ENCODE measurements at places on chromosomes 16 and 17.

DNA sequence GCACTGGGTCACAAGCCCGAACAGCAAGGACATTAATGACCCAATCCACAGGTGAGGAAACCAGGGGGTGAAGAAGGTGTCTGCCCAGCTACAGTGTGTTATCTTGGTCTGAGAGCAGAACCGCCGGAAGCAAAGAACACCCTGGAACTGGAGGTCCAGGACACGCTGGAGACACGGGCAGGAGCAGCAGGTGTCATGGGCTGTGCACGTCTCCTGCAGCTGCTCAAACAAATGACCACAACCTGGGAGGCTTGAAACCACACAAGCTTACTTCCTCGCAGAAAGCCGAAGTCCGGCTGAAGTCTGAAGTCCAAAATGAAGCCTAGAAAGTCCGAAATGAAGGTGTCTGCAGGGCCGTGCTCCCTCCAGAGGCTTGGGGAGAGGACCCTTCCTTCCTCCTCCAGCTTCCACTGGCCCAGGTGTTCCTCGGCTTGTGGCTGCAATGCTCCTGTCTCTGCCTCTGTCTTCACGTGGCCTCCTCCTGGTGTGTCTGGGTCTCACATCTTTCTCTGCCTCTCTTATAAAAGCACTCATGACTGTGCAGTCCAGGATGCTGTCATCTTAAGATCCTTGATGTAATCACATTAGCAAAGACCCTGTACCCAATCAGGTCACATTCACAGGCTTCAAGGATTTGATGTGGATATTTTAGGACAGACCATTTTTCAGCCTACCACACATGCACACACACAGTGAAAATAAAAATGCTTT lies 351.2 kb downstream of the C16orf95 start:
- DNase-seq, result no peak

- no peak for DNase-seq
These were observed 4.5 kb downstream of the TNFSF12 start for GRCh38 chr17:7553356-7553755.

DNA sequence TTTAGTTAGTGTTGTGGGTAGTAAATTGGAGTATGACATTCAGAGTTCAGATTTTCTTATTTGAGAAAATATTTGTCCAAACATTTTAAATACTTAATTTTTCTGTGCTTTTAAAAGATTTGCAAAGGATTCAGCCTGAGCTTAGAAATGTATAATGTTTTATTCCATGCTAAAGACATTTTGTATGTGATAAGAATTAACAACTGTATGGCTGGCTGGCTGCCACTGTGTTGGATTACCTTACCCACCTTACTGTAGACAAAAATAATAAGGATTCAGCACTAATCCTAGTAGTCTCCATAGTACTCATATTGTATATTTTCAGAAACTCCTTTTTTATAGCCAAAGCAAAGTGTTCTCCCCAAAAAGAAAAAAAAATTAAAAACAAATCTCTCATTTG lies 74.8 kb downstream of the TANC2 start:
- no peak for DNase-seq

- DNase-seq, result no peak
These were observed 39.4 kb upstream of the ZNF469 start for GRCh38 chr16:88343271-88343791.

- DNase-seq, result no peak
These were observed 19.3 kb upstream of the RBFOX3 start for GRCh38 chr17:79630126-79630525.

DNA sequence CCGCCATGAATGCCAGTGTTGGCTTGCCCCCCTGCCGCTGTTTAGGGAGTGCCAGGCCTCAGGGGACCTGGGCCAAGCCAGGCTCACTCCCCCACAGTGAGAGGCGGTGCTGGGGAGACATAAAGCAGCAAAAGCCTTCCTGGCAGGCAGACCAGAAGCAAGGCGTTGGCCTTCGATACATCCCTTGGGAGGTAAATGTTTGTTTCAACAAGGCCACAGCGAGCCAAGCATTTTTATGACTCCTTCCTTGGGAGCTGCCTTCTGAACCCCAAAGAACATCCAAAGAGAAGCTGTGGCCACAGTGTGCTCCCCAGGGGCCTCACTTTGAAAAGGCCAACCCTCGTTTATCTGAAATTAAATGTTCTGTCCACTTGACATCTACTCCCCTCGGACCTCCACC lies 119.7 kb upstream of the CIBAR2 start:
- DNase-seq, result no peak

DNA sequence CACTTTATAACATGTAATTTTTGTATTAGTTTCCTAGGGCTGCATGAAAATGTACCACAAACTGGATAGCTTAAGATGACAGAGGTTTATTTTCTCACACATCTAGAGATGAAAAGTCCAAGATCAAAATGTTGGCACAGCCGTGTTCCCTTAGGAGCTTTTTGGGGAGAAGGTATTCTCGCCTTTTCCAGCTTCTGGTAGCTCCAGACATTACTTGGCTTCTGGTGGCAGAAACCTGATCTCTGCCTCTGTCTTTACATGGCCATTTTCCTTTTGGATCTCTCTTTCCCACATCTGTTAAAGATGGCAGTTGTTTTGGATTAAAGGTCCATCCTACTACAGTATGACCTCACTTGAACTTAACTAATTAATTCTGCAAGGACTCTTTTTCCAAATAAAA lies 885.7 kb upstream of the CDH8 start:
- no peak for DNase-seq

- no peak for DNase-seq
These were observed 6.6 kb downstream of the CD300C start for GRCh38 chr17:74539281-74539820.

DNA sequence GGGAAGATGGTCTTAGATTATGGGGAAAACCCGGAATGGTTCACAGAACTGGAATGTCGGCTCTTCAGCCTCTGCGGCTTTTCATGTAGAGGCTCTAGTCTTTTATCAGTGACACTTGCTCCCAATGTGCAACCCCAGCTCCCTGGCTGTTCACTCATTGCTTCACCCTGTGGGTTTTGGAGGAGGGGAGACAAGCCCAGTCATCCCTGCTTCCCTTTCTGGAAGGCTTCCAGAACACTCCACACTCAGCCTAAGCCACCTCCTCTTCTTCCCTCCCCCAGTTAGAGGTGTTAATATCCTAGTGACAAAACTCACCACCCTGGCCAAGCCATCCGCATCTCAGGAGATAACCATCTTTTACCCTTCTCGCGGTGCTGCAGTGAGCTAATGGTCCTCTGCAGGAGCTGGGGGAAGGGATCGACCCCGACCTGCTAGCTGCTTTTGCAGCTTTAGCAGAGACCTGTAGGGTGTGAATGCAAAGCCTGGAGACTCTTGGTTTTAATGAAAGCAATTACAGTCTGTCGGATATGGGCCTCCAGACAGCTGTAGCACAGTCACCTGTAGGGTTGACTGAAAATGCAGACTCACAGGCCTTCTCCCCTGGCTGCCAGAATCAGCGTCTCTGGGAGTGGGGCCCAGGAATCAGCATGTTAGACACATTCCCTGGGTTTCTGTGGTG lies 24.3 kb upstream of the LASP1NB start:
- DNase-seq, result no peak

- DNase-seq, result no peak
These were observed 15.7 kb downstream of the TMEM94 start for GRCh38 chr17:75472119-75472518.

DNA sequence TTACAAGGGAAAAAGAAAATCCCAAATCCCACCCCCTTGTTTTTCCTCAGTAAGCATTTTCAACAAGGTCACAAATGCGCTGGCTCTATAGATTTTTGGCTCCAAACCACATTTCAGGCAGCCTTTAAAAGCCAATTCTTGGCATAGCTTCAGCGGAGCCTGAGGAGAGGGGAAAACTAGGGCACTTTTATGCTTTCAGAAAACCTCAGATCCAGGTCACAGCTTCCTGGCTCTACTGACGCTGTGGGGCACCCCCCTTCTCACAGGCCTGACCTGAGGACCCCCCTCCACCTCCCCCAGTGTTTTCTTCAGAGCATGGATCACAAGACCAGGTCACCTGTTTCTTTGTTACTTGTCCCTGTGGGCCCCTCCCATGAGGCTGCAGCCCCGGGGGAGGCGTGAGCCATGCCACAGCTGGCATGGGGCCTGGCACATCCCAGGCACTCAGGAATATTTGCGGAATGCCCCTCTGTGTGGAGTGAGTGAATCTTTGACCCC lies 30.1 kb upstream of the MTSS2 start:
- DNase-seq, result no peak

DNA sequence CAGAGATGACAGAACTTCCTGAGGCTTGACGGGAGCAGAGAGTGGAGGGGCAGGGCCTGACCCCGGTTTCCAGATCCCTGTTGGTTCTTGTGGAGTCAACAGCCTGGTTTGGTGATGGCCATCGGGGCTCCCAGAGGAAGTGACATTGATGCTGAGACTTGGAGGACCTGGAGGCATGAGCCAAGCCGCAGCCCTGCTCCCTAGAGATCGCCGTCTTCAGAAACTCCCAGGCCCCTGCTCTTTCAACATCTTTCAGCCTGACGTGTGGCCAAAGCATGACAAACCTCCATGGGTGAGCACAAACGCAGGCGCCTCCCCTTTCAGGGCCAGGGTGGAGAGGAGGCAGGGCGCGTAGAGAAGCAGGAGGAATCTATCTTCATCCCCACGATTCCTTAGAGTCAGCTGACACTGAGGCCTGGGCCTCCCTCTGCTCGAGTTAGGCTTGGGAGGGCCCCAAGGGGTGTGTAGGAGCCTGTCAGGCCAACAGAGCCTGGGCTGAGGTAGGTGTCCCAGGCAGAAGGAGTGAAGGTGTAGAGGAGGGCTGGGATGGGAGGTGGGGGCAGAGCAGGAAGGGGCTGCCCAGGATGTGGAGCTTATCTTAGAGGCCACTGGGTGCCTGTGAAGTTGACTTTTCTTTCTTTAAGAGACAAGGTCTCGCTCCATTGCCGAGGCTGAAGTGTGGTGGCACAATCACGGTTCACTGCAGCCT lies 56.1 kb upstream of the MED9 start:
- no peak for DNase-seq

DNA sequence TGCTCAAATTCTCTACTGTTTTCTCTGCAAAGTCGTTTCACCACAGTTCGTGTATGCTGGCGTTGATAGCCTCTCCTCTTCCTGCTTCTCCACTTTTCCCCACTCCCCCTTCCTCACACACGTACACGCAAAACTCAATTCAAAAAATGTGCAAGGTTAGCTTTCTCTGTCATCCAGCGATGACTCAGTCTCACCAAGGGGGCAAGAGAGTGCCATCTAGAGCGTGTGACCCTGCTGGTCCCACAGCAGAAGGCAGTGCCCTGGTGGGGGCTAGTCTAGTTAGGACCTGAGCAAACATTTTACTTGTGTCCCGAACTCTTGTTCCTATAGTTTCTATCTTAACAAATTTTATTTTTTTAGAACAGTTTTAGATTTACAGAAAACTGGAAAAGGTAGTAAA lies 121.2 kb upstream of the CHMP6 start:
- no peak for DNase-seq

- DNase-seq, result no peak
These were observed 35.4 kb upstream of the ADORA2B start for GRCh38 chr17:15909481-15909991.

DNA sequence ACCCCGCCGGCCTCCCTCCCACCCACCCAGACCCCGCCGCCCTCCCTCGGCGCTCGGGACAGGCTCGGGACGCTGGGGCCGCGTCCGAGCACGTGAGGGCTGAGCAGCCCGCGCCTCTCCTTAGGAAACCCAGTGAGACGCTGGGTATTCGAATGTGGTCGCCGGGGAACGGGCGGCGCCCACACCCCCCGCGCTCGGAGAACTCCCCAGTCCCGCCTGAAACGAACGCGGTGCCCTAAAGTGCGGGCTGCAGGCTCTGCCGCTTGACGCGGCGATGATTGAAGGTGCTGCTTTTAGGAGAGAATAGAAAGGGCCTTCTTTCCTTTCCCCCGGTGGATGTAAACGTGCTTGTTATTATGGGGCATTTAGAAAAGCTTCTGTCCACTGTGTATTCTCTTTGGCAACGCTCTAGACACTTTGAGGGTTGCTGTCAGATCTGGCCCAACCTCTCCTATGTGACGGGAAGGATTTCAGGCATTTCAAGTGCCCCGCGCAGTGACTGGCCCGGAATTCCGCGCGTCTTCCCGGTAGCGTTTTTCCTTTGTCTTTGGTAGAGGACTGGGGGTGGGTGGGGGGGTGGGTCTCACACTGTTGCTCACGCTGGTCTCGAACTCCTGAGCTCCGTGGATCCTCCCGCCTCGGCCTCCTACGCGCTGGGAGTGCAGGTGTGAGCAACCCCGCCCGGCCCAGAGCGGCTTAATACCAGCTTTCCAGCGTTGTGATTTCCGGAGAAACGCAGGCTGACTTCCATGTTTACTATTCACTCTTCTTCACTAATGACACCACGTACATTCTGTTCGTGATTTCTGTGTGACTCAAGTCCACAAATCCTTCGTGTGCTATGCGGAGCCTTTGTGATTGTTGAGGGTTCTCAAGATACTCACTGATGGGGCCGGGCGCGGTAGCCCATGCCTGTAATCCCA lies 21.8 kb upstream of the FOXK2 start:
- no peak for DNase-seq

DNA sequence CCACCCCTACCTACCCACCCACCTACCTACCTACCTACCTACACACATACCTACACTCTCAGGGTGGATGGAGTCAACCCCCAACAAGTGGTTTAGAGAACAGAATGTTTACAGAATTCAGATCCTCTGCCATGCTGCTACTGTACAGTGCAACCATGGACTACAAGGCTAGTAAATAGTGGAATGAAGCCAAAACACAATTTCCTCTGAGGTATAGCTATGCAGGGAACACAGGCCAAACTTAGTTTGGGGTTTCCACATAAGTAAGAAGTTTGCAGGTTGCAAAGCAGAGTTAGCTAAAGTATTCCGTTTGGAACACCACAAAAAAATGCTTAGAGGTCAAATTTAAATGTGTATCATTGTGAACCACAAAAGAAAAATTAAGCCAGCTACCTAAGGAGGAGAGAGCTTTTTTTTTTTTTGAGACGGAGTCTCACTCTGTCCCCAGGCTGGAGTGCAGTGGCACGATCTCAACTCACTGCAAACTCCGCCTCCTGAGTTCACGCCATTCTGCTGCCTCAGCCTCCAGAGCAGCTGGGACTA lies 2.7 kb upstream of the AP1G1 start:
- no peak for DNase-seq

Data from putamen (tissue), 1 donor.